ENCODE measurements at places on chromosomes 6 and 20.

DNA sequence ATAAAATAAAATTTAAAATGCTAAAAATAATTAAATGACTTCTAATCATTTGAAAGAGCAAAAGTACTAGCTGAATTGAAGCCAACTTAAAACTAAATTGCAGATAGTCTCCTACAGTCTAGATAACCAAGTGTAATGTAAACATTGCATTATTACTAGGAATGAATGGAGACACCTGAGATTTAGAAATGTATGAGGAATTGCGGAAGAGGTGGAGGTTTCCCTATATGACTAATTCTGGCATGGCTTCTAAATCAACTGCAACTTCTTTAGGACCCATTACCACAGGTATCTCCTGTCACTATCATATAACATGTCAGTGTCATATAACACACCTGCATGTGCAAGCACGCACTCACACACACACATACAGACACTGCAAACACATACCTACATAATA is 13.2 kb upstream of the GPR6 start:
- no peak for DNase-seq

DNA sequence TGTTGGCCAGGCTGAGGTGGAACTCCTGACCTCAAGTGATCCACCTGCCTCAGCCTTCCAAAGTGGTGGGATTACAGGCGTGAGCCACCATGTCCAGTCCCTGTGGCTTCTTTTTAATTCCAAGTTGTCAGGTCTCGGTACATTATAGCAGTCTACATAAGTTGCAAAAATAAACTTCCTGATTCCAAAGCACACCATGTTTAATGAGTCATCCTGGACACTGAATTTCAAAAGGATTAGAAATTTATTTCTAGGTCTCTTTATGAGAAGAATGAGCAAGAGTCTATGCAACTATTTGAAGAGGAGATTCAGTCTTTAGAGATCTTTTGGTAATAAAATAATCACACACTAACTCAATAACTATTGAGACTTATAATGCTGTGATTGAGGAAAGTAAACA is 63.9 kb upstream of the MCHR2 start:
- no peak for DNase-seq

DNA sequence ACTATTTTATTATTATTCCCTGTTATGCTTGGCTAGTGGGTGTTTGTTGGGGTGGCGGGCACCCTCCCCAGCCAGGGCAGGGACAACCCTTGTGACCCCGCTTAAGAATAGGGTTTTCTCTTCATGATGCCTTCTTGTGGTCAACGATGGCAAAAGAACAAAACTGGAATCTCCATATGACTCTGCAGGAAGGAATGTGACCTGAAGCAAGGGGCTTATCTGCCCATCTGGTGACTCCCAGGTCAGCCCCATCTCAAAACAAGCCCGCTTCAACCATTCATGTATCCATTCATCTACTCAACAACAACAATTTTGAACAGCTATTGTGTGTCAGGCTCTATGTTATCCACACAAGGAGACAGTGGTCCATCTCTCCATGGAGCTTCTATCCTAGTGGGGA is 30.9 kb upstream of the TGM6 start:
- DNase-seq, result no peak

GRCh38 chr6:96626759-96627364 is 63.9 kb downstream of the FHL5 start:
- DNase-seq, result peak; percentile 21

GRCh38 chr6:72825315-72825911 is 203.5 kb downstream of the KCNQ5 start:
- no peak for DNase-seq

- DNase-seq, result no peak
Observed at GRCh38 chr20:16479666-16480065, 93.6 kb downstream of the KIF16B start.

GRCh38 chr20:48782053-48782452 is 45.7 kb downstream of the PREX1 start:
- DNase-seq, result no peak

DNA sequence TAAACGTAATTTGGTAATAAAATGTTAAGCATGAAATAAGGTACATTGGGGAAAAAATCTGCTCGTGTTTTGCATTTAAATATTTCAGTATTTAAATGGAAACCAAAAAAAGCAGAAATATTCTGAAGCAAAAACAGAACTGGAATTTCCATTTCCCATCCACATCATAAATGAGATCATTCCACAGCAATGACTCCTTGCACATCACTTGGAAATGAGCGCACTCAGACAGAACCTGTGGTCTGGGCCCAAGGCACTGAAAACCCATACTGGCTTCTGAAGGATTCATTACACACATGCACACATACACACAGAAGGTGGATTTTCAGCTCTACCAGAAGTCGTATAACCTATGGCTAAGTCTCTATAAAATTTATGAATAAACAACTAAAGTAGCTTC is 174.8 kb downstream of the IBTK start:
- no peak for DNase-seq

DNA sequence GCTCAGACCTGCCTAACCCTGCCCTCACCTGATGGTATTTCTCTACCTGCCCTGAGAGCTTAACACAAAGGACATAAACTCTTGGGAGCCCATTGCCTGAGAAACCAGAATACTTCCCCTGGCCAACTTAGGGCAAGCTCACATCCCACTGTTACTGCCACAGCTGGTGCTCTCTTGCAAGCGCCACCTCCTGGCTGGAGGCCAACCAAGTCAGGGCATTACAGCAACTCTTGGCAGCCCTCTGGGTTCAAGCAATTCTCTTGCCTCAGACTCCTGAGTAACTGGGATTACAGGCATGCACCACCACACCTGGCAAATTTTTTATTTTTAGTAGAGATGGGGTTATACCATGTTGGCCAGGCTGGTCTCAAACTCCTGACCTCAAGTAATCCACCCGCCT is 70.1 kb downstream of the HECA start:
- no peak for DNase-seq

All from K562 (cell line).